ENCODE measurements at places on chromosomes 11 and 22. TPM values are rescaled to one million over a fixed set of nuclear protein-coding genes. Genes with fewer than 3 reads are reported as not detected.
A peak's percentile ranks its signal among the peaks of the same experiment; 100 is the strongest.

The TRIM34 gene
- 6.9 TPM for total RNA-seq

The SLC22A9 gene
- not detected for total RNA-seq

GRCh38 chr11:78684377-78684776 lies 109.7 kb upstream of the NARS2 start:
- no peaks in the 10 kb centered on the region for H3K27me3 ChIP-seq
- no peak for DNase-seq
- H3K4me3 ChIP-seq, result no peak overlapping the region
- no peaks in the 10 kb centered on the region for H3K4me1 ChIP-seq

GRCh38 chr11:128361451-128362020 lies 225.8 kb downstream of the ETS1 start:
- no peaks in the 10 kb centered on the region for H3K27me3 ChIP-seq
- no peak for DNase-seq
- no peak overlapping the region for H3K27ac ChIP-seq
- no peak overlapping the region for H3K4me3 ChIP-seq
- peaks cover 25% of the 10 kb centered on the region for H3K4me1 ChIP-seq

DNA sequence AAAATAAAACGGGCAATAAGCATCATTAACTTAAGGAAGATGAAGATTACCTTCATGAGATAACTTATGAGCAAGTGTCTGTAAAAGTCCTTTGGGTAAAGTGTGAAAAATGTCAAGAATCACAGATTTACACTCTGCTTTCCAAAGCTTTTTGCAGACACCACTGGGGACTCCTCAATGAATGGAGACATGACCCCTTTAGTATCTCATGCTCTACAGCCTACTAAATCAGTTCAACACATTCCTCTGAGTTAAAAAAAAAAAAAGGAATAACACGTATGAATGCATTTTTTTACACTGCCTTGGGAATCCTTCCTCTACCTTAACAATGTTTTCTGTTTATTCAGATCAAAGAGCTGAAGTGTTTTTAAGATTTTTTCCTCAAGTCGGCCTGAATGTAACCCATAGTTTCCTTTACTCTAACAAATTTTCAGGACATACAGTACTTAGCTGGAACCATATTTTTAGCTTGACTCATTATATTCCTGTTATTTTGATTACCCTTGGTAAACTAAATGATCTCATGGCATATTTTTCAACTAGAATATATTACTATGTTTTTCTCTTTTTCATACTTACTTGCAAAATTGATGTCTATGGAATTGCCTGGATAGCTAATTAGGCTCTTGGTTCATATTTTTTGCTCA lies 25.9 kb upstream of the RAB30 start:
- no peaks in the 10 kb centered on the region for H3K4me1 ChIP-seq
- no peaks in the 10 kb centered on the region for H3K27me3 ChIP-seq
- H3K36me3 ChIP-seq, result no peaks in the 10 kb centered on the region
- H3K4me3 ChIP-seq, result no peak overlapping the region

- H3K27me3 ChIP-seq, result no peaks in the 10 kb centered on the region
- DNase-seq, result peak; percentile 92
- no peaks in the 10 kb centered on the region for H3K36me3 ChIP-seq
- peaks cover 17% of the 10 kb centered on the region for H3K4me1 ChIP-seq
- peak overlapping the region; percentile 79 for H3K27ac ChIP-seq
These were observed 4.0 kb upstream of the HMOX1 start for GRCh38 chr22:35376728-35377472.

- H3K27me3 ChIP-seq, result no peaks in the 10 kb centered on the region
- peak; percentile 11 for DNase-seq
- peaks cover 26% of the 10 kb centered on the region for H3K4me1 ChIP-seq
- H3K27ac ChIP-seq, result peak overlapping the region; percentile 89
These were observed 369 bp downstream of the DGCR8 start for GRCh38 chr22:20080445-20080775.

All from thoracic aorta (tissue), 2 donors.